ENCODE measurements at places on chromosomes 6 and 20.

GRCh38 chr6:115969930-115970273 is 90.8 kb downstream of the FRK start:
- H3K36me3 ChIP-seq = no peaks in the 10 kb centered on the region
- H3K4me1 ChIP-seq = no peaks in the 10 kb centered on the region
- H3K27me3 ChIP-seq = no peaks in the 10 kb centered on the region
- H3K27ac ChIP-seq = no peak overlapping the region

DNA sequence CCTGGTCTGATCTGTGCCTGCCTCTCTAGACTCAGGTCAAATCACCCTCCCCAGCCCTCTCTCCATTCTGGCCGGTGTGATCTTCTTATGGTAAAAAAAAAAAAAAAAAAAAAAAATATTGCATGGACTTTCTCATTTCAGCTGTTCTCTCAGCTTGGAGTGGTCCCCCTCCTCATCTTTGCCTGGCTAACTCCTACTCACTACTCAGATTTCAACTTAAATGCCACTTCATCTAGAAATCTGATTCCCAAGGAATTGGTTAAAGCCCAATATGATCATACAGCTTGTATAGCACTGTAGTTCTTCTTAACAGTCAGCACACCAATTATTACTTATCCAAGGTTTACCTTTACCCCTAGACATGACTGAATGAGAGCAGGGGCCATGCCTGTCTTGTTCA is 105.9 kb upstream of the CARMIL1 start:
- H3K36me3 ChIP-seq = no peaks in the 10 kb centered on the region
- H3K4me1 ChIP-seq = no peaks in the 10 kb centered on the region
- no peak overlapping the region for H3K4me3 ChIP-seq
- no peak overlapping the region for H3K27ac ChIP-seq

DNA sequence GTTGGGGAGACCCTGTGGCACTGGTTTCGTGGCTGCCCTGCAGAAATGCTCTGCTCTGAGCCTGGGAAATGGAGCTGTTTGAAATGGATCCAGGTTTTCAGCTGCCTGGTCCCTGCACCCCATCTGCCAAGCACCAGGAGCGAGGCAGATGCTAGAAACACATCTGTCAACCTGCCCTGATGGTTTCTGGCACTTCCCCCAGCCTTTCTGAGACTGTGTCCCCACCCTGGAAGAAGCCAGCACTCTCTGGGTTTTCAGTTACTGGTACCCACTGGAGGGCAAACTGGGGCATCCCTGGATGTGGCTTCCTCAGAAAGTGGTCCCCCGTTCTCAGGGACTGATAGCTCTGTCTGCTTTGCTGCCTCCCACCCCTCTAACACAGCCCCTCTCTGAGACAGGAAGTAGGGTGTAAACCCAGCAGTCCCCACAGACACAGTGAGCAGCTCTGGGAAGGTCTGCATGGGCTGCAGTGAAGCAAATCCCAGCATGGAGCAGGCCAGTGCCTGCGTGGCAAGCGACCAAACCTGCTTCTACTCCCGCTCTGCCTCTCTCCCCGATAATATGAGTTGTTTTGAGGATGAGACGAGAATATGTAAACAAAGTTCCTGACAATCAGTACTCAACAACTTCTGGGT is 54.2 kb upstream of the MAFB start:
- no peak for DNase-seq
- H3K27ac ChIP-seq = no peak overlapping the region
- no peak overlapping the region for H3K4me3 ChIP-seq
- H3K4me1 ChIP-seq = peaks cover 11% of the 10 kb centered on the region
- H3K27me3 ChIP-seq = no peaks in the 10 kb centered on the region

GRCh38 chr6:90885611-90886056 is 298.8 kb upstream of the MAP3K7 start:
- no peak overlapping the region for H3K4me3 ChIP-seq
- H3K36me3 ChIP-seq = no peaks in the 10 kb centered on the region
- H3K27ac ChIP-seq = peak overlapping the region; percentile 75
- H3K27me3 ChIP-seq = no peaks in the 10 kb centered on the region
- H3K4me1 ChIP-seq = peaks cover 13% of the 10 kb centered on the region

GRCh38 chr6:31332637-31333602 is 24.1 kb downstream of the HLA-B start:
- no peak for DNase-seq
- H3K27me3 ChIP-seq = no peaks in the 10 kb centered on the region
- H3K4me3 ChIP-seq = no peak overlapping the region
- no peaks in the 10 kb centered on the region for H3K4me1 ChIP-seq
- H3K36me3 ChIP-seq = no peaks in the 10 kb centered on the region
- no peak overlapping the region for H3K27ac ChIP-seq

DNA sequence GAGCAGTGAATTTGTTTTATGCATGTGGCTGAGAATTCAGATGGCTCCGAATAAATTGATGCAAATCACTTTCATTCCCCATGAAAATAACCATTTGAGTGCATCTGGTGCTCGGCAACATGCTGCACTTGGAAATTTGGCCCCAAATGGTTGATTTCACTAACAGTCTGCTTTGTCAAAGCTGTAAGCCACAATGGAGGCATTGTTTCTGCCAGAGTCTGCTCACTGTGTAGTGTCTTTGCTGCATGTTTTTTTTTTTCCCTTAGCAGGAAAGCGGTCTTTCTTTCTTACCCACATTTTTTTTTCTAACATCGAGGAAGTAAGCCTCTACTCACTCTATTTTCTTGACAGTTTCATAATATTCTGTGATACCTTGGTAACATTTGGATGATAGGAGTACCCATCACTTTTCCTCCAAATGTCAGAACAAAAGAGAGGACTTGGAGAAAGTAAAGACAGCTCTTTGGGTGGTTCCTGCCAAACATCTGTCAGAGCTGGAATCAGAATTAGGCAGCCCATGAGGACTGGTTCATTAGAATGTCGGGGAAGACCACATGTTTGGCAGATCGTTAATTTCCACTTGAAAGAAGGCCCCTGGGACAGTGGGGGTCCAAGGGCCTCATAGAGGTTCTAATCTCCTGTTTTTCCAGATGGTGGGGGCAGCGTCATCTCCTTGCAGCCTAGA is 149.5 kb downstream of the DOK5 start:
- peak; percentile 96 for DNase-seq
- H3K27me3 ChIP-seq = no peaks in the 10 kb centered on the region
- H3K4me1 ChIP-seq = peaks cover 31% of the 10 kb centered on the region
- peak overlapping the region; percentile 85 for H3K27ac ChIP-seq

- no peaks in the 10 kb centered on the region for H3K36me3 ChIP-seq
- no peaks in the 10 kb centered on the region for H3K4me1 ChIP-seq
- no peaks in the 10 kb centered on the region for H3K27me3 ChIP-seq
- no peak overlapping the region for H3K27ac ChIP-seq
- no peak for DNase-seq
- no peak overlapping the region for H3K4me3 ChIP-seq
These were observed 20.5 kb upstream of the LTV1 start for GRCh38 chr6:143822584-143823024.

GRCh38 chr20:56426926-56427325 is 14.9 kb downstream of the CASS4 start:
- H3K4me3 ChIP-seq = no peak overlapping the region
- H3K36me3 ChIP-seq = no peaks in the 10 kb centered on the region
- H3K27me3 ChIP-seq = no peaks in the 10 kb centered on the region
- H3K27ac ChIP-seq = no peak overlapping the region
- H3K4me1 ChIP-seq = no peaks in the 10 kb centered on the region

DNA sequence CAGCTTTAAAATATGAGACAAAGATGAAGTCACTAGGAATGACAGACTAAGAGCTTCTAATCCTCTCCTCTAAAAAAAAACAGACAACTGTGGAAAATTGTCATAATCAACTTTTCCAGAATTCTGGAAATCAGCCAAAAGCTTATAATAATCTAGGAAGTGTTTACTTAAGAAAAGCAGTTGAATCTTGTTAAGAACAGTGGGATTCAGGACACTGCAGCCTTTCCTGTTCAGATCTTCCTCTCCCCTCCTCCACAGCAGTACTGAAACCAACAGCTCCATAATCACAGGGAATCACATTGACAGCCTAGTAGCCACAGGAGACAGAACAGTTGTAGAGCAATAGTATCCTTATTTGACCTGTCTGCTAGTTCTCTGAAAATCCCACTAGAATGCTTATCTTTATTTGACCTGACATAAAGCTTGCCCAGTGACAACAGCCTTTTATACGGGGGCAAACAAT is 41.6 kb downstream of the IBTK start:
- no peak for DNase-seq
- H3K36me3 ChIP-seq = peaks cover 6% of the 10 kb centered on the region
- H3K27me3 ChIP-seq = no peaks in the 10 kb centered on the region

DNA sequence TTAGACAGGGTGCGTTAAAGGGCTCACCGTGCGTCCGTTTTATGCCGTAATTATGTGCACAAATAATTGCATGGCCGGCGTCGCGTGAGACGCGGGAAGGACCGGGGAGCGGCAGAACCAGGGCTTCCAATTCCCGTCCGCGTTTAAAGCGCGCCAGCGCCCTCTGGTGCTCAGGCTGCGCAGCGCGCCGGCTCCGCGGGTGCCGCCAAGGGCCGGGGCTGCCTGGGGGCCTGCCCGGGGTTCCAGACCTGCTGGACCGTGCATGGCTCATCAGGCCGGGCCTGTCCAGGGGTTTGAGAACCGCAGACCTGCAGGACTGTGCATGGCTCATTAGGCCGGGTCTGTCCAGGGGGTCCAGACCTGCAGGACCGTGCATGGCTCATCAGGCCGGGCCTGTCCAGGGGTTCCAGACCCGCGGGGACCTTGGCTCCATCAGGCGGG is 369.0 kb downstream of the THBS2 start:
- H3K36me3 ChIP-seq = no peaks in the 10 kb centered on the region
- H3K27me3 ChIP-seq = peaks cover 29% of the 10 kb centered on the region
- H3K27ac ChIP-seq = no peak overlapping the region
- peaks cover 17% of the 10 kb centered on the region for H3K4me1 ChIP-seq
- no peak for DNase-seq

DNA sequence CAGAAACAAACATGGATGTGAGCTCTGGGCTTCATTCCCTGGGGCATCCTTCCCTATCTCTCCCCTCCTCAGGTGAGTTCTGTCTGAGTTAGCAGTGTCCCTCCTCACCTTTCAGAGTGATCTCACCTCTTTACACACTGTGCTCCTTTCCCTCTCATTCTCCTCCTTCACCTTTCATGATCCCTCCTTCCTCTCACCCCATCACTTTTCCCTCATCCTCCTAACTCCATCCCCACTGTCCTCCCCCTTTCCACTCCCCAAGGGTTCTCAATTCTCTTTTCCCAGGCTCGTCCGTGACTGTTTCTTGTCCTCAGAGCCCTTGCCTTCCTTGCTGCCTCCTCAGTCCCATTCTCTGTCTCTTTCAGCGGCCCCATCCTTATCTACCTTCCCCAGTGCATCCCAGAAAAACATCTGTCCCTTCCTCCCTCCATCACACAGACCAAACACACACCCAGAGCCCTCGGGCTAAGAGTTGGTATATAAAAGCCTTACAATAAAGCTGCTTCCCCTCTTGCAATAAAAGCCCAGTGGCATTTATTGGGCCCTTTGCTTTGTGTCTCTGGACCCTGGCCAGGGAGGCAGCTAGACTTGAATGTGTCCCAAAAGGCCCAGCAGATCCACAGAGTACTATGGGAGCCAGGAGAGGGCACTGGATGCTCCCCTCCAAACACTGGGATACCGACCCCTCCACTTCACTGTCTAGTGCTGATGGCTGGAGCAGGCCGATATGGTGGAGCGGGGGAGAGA is 1.9 kb downstream of the RNF39 start:
- DNase-seq = no peak
- peaks cover 11% of the 10 kb centered on the region for H3K36me3 ChIP-seq
- no peak overlapping the region for H3K27ac ChIP-seq

- H3K4me3 ChIP-seq = no peak overlapping the region
- no peaks in the 10 kb centered on the region for H3K36me3 ChIP-seq
- H3K27me3 ChIP-seq = no peaks in the 10 kb centered on the region
These were observed 147.5 kb downstream of the BCAS1 start for GRCh38 chr20:53922901-53923314.

DNA sequence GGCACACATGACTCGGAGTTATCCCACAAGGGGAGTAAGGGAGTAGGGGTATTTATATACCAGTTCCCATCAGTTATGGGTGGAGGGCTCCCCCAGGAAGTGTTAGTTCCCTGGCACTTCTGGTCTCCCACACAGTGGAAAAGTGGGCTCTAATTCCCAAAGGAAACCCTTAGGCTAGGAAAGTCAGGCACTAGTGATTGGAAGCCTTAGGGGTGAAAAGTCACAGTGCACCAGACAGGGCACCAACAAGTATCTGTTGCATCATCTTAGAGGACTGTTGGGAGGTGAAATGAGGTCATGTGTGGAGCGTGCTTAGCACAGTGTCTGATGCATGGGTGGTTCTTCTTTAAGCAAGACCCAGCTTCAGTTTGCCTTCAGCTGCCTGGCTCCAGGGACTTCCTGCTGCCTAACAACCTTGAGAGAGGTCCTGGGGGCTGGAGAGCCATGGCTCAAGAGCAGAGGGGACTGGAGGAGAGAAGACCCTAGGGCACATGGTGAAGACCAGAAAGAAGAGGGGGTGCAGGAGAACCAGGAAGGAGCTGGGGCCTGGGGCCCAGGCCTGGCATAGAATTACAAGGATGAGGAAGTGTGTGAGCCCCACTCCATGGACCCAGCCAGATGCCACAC is 7.5 kb upstream of the FOXP4 start:
- no peak overlapping the region for H3K4me3 ChIP-seq
- DNase-seq = no peak
- no peak overlapping the region for H3K27ac ChIP-seq
- peaks cover 5% of the 10 kb centered on the region for H3K4me1 ChIP-seq

GRCh38 chr20:61558726-61559125 is 306.7 kb downstream of the CDH4 start:
- DNase-seq = no peak
- H3K27me3 ChIP-seq = no peaks in the 10 kb centered on the region
- H3K27ac ChIP-seq = no peak overlapping the region
- peaks cover 34% of the 10 kb centered on the region for H3K4me1 ChIP-seq
- H3K36me3 ChIP-seq = peaks cover 2% of the 10 kb centered on the region
- no peak overlapping the region for H3K4me3 ChIP-seq

DNA sequence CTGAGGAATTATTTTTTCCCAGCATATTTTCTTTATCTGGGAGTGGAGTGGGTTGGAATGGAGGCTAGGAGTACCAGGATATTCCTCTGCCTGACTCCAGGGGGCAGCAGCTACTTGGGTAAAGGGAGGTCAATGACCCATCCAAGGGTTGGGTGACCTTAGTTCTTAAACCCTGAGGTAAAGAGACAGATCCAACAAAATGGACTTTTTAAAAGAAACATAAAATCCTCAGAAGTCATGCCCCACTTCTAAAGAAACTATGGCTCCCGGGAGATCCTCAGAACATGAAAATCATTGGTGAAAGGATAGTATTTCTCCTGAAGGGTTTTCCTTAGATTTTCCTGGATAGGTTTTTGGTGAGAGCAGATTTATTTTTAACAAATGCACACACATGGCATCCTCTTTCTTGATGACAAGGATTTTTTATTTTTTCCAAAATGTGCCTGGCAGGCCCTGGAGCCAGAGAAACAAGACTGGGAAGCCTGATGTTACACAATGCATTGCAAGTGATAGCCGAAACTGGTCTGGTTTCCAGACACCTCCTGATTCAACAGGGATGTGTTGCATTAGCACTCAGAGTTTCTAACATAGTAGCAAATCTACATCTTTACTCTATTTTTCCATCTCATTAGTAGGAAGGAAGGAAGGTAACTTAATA is 240.9 kb upstream of the BTBD3 start:
- DNase-seq = no peak
- no peak overlapping the region for H3K27ac ChIP-seq
- no peaks in the 10 kb centered on the region for H3K36me3 ChIP-seq
- no peak overlapping the region for H3K4me3 ChIP-seq
- peaks cover 4% of the 10 kb centered on the region for H3K4me1 ChIP-seq
- H3K27me3 ChIP-seq = no peaks in the 10 kb centered on the region

All from spinal cord (tissue), 10 donors.